ENCODE measurements at places on chromosomes 12 and 14.

GRCh38 chr14:101834800-101835547 lies 73.5 kb downstream of the PPP2R5C start:
- DNase-seq = no peak
- H3K36me3 ChIP-seq = peaks cover 39% of the 10 kb centered on the region
- H3K4me3 ChIP-seq = no peak overlapping the region
- H3K4me1 ChIP-seq = peaks cover 34% of the 10 kb centered on the region
- H3K27ac ChIP-seq = no peak overlapping the region

- DNase-seq = no peak
- H3K36me3 ChIP-seq = no peaks in the 10 kb centered on the region
- H3K27me3 ChIP-seq = no peaks in the 10 kb centered on the region
Observed at GRCh38 chr12:77736219-77736965, 94.3 kb upstream of the NAV3 start.

GRCh38 chr12:30622509-30622908 lies 73.2 kb downstream of the IPO8 start:
- no peak for DNase-seq
- H3K36me3 ChIP-seq = no peaks in the 10 kb centered on the region
- no peak overlapping the region for H3K27ac ChIP-seq
- H3K4me1 ChIP-seq = no peaks in the 10 kb centered on the region
- H3K27me3 ChIP-seq = no peaks in the 10 kb centered on the region
- no peak overlapping the region for H3K4me3 ChIP-seq

DNA sequence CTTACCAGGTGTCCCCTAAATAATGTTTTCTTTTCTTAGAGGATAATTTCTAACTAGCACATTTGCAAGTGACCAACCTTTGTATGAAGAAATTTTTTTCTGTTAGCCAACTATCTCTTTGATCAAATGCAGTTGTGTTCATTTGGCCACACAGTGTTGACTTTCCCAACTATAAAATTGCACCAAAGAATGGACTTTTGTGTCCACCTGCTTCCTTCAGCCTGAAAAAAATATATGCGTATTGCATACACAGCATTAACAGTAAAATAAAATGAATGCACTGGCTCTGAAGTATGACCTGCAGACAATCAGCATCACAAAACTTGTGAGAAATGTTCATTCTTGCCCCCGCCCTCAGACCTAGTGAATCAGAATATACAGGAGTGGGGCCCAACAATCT lies 342.0 kb downstream of the SEC23A start:
- peaks cover 5% of the 10 kb centered on the region for H3K27me3 ChIP-seq
- H3K27ac ChIP-seq = no peak overlapping the region
- H3K36me3 ChIP-seq = no peaks in the 10 kb centered on the region
- no peaks in the 10 kb centered on the region for H3K4me1 ChIP-seq
- no peak overlapping the region for H3K4me3 ChIP-seq
- DNase-seq = no peak

- peaks cover 2% of the 10 kb centered on the region for H3K27me3 ChIP-seq
- H3K4me3 ChIP-seq = no peak overlapping the region
- no peaks in the 10 kb centered on the region for H3K36me3 ChIP-seq
- no peaks in the 10 kb centered on the region for H3K4me1 ChIP-seq
- no peak overlapping the region for H3K27ac ChIP-seq
- no peak for DNase-seq
Observed at GRCh38 chr12:108116254-108116653, 12.8 kb upstream of the WSCD2 start.

DNA sequence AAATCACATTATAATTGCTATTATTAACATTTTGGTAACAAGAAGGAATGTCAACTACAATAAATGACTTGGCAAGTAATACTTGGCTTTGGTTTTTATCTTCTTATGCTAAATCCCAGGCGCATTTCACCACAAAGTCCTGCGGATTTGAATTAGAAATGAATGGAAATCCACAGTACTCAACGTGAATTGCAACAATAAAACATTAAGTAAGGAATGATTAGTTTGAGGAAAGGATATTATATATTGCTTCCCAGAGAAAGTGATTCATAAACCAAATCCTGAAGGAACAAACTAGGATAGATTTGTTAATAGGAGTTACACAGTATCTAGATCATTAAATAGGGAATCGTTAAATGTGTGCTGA lies 1089.7 kb downstream of the TRHDE start:
- H3K27me3 ChIP-seq = no peaks in the 10 kb centered on the region
- DNase-seq = no peak
- no peaks in the 10 kb centered on the region for H3K4me1 ChIP-seq

DNA sequence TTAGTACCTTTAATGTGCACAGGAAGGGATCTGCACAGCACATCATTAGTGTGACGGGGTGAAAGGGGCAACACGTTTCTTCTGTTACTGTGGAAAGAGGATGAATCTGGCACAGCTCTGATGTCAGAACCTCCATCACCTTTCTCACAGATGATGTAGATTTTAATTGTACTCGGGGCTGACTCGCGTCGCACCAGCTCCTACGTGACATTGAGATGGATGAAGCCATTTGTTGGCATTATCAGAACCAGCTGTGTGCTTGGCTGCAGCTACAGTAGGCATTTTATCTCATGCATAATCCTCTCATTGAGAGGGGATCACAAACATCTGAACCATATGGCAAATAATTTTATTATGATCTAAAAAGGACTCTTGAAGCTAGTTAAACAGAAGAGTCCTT lies 173.6 kb downstream of the PDZRN4 start:
- no peak for DNase-seq
- no peak overlapping the region for H3K27ac ChIP-seq
- no peaks in the 10 kb centered on the region for H3K4me1 ChIP-seq
- no peak overlapping the region for H3K4me3 ChIP-seq
- H3K36me3 ChIP-seq = no peaks in the 10 kb centered on the region

DNA sequence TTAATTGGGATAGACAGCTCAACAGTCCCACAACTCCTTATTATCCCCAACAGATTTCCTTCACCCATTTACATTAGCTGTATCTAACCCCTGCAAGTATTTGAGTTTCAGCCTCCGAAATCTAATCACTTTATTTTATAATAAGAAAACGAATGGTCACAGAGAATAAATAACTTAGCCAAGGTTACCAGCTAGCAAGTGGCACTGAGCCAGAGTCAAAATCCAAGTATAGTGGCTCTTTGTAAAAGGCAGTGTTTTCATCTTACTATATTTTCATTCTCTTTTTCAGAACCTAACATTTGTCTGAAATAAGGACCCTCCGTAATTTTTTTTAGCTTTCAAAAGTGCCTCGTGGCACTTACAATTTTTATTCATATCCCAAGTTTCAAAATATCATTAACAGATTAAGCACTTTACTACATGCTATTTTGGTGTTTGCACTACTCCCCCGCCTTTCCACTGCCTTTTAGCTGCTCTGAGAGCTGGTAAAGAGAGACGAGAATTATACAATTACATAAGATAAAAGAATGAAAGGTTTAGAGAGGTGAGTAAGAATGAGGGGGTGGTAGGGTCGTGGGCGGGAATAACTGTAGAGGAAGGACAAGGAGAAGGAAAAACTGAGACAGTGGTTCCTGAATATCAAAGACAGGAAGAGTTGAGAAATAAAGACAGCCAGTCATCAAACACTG lies 3.7 kb upstream of the USP15 start:
- H3K4me1 ChIP-seq = peaks cover 22% of the 10 kb centered on the region
- no peak overlapping the region for H3K27ac ChIP-seq
- no peak for DNase-seq
- H3K36me3 ChIP-seq = no peaks in the 10 kb centered on the region

- no peaks in the 10 kb centered on the region for H3K4me1 ChIP-seq
- no peak overlapping the region for H3K4me3 ChIP-seq
- no peak for DNase-seq
- no peaks in the 10 kb centered on the region for H3K27me3 ChIP-seq
- H3K27ac ChIP-seq = no peak overlapping the region
Observed at GRCh38 chr14:32417956-32418552, 89.0 kb downstream of the AKAP6 start.

GRCh38 chr14:19851365-19851764 lies 23.6 kb upstream of the OR4K2 start:
- no peaks in the 10 kb centered on the region for H3K27me3 ChIP-seq
- H3K36me3 ChIP-seq = no peaks in the 10 kb centered on the region
- DNase-seq = no peak
- H3K4me3 ChIP-seq = no peak overlapping the region
- no peaks in the 10 kb centered on the region for H3K4me1 ChIP-seq
- no peak overlapping the region for H3K27ac ChIP-seq

DNA sequence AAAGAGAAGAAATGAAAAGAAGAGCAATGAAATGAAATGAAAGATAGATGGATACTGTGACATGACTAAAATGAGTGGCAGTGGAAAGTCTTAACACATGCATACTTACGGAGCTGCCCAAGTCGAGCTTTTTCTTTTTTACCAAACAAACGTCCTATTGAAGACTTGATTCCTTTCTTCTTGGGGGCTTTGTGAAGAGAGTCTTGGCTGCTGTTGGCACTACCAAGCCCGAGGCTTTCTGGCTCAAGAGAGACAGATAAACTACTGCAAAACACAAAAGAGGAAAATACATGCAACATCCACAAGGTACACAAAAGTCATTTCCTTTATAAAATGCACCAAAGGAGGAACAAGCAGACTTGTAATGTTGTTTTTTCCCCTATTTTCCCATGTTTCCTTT lies 261.2 kb downstream of the ACSS3 start:
- no peaks in the 10 kb centered on the region for H3K4me1 ChIP-seq
- DNase-seq = no peak
- H3K27ac ChIP-seq = no peak overlapping the region
- H3K4me3 ChIP-seq = no peak overlapping the region

- H3K4me1 ChIP-seq = peaks cover 29% of the 10 kb centered on the region
- DNase-seq = no peak
- H3K36me3 ChIP-seq = no peaks in the 10 kb centered on the region
- no peak overlapping the region for H3K4me3 ChIP-seq
- H3K27ac ChIP-seq = no peak overlapping the region
- no peaks in the 10 kb centered on the region for H3K27me3 ChIP-seq
Observed at GRCh38 chr14:22410497-22410896, 178.5 kb downstream of the DAD1 start.

- no peak for DNase-seq
- no peak overlapping the region for H3K4me3 ChIP-seq
- H3K27ac ChIP-seq = no peak overlapping the region
- no peaks in the 10 kb centered on the region for H3K36me3 ChIP-seq
Observed at GRCh38 chr12:31765931-31766330, 37.1 kb upstream of the AMN1 start.

- H3K27ac ChIP-seq = no peak overlapping the region
- H3K27me3 ChIP-seq = no peaks in the 10 kb centered on the region
- H3K4me1 ChIP-seq = no peaks in the 10 kb centered on the region
- no peak overlapping the region for H3K4me3 ChIP-seq
Observed at GRCh38 chr12:125137766-125138344, 72.6 kb downstream of the AACS start.

GRCh38 chr12:19946550-19946949 lies 421.8 kb upstream of the PDE3A start:
- DNase-seq = no peak
- H3K27me3 ChIP-seq = no peaks in the 10 kb centered on the region
- no peaks in the 10 kb centered on the region for H3K36me3 ChIP-seq
- H3K27ac ChIP-seq = no peak overlapping the region

DNA sequence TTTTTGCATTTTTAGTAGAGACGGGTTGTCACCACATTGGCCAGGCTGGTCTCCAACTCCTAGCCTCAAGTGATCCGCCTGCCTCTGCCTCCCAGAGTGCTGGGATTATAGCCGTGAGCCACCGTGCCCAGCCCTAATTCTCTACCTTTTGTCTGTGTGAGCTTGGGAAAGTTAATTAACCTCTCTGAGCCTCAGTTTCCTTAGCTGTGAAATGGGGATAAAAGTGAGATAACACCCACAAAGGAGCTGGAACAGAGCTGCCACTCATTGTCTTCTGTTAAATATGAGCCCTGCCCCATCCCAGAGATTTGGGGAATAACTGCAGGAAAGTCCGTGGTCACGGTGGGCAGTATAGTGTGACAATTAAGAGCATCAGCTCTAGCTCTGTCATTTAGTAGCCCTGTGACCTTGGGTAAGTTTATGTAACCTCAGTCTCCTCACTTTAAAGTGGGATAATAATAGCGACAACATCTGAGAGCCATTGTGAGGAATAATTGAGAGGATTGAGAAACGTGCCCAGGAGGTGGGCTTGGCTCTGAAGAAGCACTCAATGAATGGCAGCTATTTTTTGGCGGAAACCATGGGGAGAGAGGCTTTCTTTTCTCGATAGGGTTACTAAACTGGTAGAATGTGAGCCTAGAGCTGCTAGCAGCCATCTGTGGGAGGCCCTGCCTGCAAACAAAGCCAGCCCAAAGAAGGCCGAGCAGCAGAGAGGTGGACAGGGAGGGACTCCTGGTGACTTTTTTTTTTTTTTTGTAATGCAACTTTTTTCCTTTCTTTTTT lies 60.8 kb upstream of the MED13L start:
- no peak overlapping the region for H3K27ac ChIP-seq
- H3K4me1 ChIP-seq = no peaks in the 10 kb centered on the region
- DNase-seq = no peak
- H3K36me3 ChIP-seq = no peaks in the 10 kb centered on the region

DNA sequence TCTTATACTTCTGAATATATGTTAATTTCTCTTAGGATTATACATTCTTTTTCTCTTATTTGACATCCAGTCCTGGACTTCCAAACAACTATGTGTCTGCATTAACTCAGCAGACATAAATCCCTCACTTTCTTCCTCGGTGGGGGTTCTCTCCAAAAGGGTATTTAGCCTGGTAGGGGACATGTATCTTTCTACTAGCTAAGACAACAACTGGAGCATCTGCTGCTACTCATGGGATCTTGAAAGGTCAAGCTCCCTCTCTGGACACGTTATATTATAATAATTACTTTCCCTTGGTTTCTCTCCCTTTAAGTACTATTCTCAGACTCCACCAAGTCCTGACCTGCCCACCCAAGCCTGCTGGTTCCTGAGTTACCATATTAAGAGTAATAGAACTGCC lies 983.7 kb upstream of the FLRT2 start:
- DNase-seq = no peak
- no peaks in the 10 kb centered on the region for H3K4me1 ChIP-seq
- H3K4me3 ChIP-seq = no peak overlapping the region
- no peak overlapping the region for H3K27ac ChIP-seq
- no peaks in the 10 kb centered on the region for H3K36me3 ChIP-seq

GRCh38 chr12:130960058-130960457 lies 6.4 kb downstream of the ADGRD1 start:
- H3K27me3 ChIP-seq = peaks cover 2% of the 10 kb centered on the region
- H3K4me3 ChIP-seq = no peak overlapping the region
- DNase-seq = no peak

- no peak overlapping the region for H3K4me3 ChIP-seq
- no peaks in the 10 kb centered on the region for H3K36me3 ChIP-seq
- H3K4me1 ChIP-seq = no peaks in the 10 kb centered on the region
- no peak overlapping the region for H3K27ac ChIP-seq
- DNase-seq = no peak
Observed at GRCh38 chr12:90004319-90005074, 295.9 kb upstream of the ATP2B1 start.

DNA sequence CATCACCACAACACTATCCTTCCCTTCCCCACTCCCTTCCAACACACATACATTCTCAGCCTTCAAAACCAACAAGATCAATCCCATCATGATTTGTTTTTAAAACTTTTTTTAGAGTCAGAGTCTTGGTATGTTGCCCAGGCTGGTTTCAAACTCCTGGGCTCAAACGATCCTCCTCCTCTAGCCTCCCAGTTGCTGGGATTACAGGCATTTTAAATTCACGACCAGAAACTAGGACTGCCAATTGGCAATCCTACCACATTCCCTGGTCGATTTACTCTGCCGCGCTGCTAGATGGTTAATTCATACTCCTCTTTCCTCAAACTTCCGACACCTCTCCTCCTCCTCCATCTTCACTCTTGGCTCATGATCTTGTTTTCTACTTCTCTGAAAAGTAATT lies 37.5 kb upstream of the TMCC3 start:
- H3K36me3 ChIP-seq = no peaks in the 10 kb centered on the region
- H3K27me3 ChIP-seq = peaks cover 3% of the 10 kb centered on the region
- H3K4me3 ChIP-seq = no peak overlapping the region
- H3K27ac ChIP-seq = no peak overlapping the region

GRCh38 chr12:109618082-109618481 lies 44.5 kb downstream of the MVK start:
- no peaks in the 10 kb centered on the region for H3K4me1 ChIP-seq
- H3K27ac ChIP-seq = no peak overlapping the region
- H3K27me3 ChIP-seq = peaks cover 21% of the 10 kb centered on the region

All from DND-41 (cell line).